NCI-H345 (cell line): ENCODE measurements at places on chromosomes 6 and 20.

DNA sequence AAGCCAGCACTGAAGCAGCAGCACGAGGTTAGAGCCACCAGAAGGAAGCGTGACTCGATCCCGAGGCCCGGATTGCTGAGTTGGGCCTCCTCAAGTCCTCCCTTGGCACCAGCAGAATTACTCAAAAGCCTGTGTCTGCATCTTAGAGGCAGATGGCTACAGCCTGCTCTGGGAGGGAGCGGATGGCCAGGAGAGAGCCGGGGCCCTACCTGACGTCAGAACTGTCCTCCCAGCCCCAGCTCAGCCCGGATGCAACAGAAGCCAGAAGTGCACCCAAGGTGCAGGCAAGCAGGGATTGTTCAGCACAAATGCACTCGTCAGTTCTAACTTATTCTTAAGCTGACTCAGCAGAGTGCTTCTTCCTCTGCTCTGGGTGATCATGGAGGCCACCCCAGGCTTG, 155.5 kb upstream of the RPS6KA2 start:
- DNase-seq, result no peak

GRCh38 chr6:42136508-42137193, 5.8 kb downstream of the C6orf132 start:
- no peak for DNase-seq

DNA sequence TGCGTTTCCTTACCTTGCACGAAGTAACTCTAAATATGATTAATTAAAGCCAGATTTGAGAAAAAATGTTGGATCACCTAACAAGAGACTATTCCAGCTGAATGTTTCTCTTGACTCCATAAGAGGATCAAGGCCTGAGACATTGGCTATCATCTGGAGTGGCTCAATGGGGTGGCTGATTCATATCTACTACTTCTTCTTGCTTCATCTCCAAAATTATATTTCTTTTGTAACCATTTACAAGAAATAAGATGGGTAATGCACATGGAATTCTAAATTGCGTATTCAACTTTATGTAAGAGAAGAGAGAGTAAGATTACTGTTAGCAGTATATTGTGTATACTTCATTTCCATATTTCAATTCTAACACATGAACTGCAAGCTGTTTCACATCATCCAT, 819.0 kb upstream of the EYS start:
- no peak for DNase-seq

GRCh38 chr6:105382958-105383357, 19.9 kb downstream of the PREP start:
- DNase-seq, result no peak

DNA sequence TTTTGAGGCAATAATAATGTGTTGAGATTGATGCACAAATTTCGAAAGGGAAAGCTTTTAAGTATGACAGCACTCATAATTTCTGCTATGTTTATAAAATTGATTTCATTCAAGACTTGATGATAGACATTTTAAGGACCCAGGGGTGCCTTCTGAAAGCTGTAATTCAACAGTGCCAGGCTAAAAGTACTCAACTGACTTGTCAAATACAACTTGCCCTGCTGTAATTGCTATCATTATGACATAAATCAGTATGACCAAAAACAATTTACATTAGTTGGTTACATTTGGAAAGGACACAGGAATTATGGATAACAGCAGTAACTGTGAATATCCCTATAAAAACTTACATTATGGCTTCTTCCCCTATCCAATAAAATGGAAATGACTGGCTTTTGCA, 178.9 kb downstream of the MMUT start:
- no peak for DNase-seq

DNA sequence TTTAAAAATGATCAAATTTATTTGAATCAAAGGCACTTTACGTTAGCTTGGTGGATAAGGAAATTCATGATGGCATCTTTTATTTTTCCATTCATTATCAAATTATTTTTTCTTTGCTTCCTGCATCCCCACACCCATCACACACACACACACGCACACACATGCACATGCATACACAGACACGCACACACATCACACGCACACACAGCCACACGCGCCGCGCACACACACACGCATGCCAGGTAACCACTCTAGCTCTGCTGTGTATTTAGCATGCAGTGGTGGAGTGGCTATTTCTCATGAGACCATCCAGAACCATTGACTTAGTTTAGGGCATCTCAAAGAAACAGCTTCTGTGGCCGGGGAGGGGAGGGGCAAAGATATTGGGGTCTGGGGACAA, 47.0 kb downstream of the GNAS start:
- no peak for DNase-seq

DNA sequence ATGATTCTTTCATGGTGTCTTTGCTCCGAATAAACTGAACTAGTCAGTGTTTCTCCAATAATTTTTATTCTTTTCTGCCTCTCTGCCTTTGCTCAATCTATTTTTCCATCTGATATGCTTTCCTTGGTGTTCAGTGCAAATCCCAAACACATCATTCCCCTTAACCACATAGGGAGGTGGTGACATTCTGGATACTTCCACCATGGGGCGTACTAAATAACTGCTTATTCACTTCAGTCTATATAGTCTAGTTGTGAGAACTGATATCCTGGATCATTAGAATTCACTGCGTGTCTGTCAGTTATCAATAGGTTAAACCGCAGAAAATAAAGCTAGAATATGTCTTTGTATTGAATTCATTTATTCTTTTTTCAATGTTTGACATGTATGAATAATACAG, 83.1 kb downstream of the KCNQ5 start:
- no peak for DNase-seq

GRCh38 chr20:38131588-38132121, 33.4 kb downstream of the TGM2 start:
- no peak for DNase-seq
